ENCODE measurements at places on chromosomes 1 and 21.

- DNase-seq = no peak
Observed at GRCh38 chr1:167430134-167430848, 88.0 kb downstream of the CD247 start.

DNA sequence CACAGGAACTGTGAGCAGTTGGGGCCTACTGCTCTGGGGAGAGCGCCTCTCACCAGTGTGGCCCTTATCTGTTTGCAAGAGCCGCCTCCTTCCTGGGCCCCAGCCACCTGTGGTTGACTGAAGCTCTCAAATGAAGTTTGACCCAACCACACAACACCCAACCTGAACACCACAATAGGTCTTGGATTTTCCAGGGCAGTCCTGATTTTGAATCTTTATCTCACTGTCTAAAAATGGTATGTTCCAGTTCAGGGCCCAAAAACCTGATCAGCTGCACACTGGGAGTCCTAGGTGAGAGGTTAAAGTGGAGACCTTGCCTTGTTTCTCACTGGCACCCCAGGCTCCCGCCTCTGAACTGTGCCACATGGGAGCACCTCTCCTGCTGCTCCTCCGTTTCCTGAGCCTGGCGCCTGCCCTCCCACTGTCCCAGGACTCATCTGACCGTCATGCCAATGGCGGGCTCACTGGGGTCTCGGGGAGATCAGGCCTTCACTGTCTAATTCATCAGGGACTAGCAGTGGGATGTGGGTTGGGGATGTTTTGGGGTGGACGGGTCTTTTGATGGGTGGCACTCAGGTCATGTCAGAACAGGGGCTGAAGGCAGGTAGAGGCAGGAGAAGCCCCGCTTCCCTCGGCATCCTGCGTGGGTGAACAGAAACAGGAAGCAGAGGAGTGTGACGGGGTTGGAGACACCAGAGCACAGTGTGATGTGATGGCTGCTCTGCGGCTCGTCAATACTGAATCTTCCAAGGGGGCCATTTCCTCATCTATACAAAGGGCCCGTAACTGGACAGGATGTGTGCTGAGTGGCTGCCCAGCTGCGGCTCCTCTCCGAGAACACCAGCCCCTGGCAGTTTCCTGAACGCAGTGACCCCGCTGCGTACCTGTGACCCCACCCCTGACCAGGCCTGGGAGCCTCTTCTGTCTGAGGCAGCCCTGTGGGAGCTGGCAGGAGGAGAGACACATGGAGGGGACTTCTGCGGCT, 59.6 kb upstream of the ITPKB start:
- DNase-seq = no peak

DNA sequence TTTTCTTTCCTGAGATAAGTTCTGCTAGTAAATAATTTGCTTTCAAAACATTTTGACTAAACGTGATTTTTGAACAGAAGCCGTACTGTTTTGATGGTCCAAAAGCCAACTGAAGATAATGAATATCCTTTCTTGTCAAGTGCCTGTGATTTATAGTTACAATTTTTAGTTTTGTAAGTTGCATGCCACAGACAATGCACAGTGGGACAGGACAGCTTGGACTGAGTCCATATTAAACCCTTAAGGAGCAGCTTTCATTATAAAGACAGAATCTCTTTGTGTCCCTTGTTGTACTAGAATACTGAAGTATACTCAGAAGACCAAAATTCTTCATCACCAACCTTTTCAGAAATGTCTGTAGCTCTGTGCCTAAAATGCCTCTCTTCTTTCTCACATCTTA, 92.2 kb downstream of the LTN1 start:
- no peak for DNase-seq

DNA sequence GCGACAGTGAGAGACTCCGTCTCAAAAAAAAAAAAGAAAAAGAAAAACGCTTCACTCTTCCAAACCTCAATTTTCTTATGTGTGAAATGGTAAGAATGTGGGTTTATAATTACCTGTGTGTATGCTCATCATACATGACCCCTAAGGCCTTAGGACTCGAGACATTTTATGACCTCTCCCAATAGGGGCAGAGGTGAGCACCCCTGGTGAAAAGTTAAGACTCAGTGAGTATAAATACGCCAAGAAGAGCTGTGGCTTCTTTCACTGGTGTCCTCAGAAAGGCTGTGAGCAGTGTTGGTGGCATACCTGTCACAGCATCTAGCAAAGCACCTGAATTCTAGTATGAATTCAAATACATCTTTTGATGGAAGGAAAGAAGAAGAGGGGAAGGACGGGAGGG, 7.8 kb upstream of the FCMR start:
- DNase-seq = no peak

- no peak for DNase-seq
Observed at GRCh38 chr1:17798011-17798410, 42.9 kb downstream of the ACTL8 start.

GRCh38 chr1:238205045-238205662, 314.4 kb upstream of the ZP4 start:
- DNase-seq = no peak

- DNase-seq = no peak
Observed at GRCh38 chr1:65260851-65261473, 48.4 kb upstream of the DNAJC6 start.

DNA sequence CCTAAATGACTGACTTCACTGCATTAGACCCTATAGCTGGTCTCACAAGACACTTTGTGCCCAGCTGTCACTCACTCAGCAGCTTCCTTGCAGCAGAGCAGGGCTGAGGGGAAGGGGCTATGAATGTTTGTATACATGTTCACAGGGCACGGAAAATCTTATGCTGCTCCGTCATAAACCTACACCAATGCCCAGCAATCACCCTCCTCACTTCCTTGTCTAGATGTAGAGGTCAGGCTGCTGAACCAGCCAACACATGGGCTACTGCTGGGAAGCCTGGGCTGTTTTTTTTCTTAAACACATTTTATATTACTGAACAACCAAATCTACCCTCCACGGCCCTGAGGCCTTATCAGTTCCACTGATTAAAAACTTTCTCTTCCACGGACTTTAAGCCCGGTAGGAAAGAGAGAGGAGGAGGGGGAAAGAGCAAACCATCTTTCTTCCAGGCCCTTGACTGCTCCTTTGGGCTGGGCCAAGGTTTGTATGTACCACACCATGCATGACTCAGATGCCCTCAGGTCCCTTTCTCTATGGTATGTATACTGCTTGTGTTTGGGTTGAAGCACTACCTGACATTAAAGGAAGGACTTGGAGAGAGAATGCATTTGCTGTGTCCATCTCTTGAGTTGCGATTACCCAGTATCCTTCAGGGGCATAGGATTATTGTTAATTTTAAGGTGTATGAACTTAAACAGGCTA, 12.7 kb downstream of the MTFR1L start:
- no peak for DNase-seq

DNA sequence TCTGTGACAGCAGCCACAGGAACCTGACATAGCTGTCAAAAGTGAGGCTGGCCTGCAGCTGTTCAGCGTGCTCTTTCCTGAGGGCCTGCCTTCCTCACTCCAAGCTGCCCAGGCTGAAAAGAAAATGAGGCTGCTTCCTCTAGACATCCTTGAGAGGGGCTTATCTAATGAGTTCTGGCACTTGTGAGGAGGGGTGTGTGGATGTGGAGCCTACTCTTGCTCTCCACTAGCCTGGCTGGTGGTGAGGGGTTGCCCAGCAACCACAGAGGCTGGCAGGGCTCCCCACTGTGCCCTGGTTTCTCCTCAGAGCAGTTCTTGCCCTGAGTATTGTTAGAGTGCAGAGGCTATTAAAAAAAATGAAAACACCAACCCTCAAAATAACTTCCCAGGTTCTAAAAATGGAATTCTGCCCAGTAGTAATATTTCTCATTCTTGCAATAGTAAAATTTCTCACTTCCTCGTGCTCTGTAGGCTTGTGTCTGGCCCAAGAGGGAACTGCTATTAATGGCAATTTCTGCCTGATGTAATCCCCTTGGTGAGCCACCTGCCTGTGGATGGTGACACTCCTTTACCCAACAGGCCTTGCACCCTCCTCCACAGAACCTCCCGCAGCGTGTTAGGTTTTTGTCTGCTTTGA, 52.6 kb upstream of the EPS8L3 start:
- DNase-seq = no peak

- no peak for DNase-seq
Observed at GRCh38 chr1:212964102-212964501, 13.8 kb downstream of the VASH2 start.

GRCh38 chr1:35656863-35657232, 15.5 kb upstream of the PSMB2 start:
- no peak for DNase-seq

DNA sequence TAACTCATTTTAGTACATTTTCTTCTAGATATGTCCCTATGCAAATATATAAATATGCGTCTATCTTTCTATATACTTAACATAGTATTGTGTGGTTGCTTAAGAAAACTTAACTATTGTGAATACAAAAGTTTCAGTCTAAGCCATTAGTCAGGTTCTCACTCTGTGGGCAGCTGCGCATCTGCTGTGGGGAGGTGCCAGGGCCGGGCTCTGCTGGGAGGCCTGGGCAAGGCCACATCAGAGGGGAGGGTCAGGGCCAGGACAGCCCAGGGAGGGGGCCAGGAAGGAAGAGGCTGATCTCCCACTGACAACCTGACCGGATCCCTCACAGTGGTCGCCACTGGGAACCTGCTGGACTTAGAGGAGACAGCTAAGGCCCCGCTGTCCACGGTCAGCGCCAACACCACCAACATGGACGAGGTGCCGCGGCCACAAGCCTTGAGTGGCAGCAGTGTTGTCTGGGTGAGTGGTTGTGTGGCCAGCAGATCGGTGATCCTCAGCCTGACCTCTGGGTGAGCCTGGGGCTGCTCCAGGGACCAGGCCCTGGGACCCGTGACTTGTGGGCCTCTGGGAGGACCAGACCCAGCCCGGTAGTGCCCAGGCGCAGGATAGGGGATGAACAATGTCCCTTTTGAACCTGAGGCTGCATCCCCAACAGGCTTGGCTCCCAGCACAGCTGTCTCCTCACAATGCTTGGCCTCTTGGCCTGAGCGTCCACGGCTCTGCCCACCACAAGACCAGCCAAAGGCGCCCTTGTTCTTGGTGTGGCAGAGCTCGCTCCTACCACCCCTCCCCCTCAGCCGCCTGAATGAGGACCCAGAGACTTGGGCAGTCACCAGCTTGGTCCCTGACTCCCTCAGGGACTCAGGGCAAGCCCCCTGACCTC, 20.2 kb downstream of the LDLRAP1 start:
- DNase-seq = no peak

DNA sequence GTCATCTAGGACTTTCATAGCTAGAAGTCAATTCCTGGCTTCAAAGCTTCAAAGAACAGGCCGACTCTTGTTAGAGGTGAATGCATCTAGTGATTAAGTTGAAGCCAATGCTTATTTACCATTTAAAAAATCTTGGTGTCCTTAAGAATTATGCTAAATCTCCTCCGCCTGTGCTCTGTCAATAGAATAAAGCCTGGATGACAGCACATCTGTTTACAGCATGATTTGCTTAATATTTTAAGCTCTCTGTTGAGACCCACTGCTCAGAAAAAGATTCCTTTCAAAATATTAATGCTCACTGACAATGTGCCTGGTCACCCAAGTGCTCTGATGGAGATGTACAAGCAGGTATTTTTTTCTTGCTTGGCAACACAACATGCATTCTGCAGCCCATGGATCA, 649.1 kb upstream of the USP24 start:
- DNase-seq = no peak

DNA sequence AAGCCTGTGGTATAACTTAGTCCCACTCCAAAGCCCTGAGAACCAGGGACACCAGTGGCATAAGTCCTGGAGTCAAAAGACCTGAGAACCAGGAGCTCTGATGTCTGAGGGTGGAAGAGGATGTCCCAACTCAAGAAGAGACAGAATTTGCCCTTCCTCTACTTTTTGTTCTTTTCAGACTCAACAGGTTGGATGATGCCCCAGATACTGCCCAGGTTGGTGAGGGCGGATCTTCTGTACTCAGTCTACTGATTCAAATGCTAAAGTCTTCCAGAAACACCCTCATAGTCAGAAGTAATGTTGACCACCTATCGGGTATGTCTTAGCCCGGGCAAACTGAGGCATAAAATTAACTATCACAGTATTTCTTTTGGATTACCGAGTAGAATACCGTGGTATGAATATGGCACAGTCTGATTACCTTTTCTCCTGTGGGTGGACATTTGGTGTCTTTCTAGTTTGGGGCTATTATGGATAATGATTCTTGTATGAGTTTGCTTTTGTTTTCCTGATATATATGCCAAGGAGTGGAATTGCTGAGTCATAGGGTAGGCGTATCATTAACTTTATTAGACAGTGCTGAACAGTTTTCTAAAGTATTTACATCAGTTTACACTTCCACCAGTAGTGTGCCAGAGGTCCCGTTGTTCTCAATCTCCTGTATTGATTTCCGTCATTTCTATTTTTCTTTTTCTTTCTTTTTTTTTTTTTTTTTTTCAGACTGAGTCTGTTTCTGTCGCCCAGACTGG, 3.2 kb upstream of the CHAF1B start:
- DNase-seq = no peak

- no peak for DNase-seq
Observed at GRCh38 chr1:155012026-155012546, 9.5 kb downstream of the ZBTB7B start.

DNA sequence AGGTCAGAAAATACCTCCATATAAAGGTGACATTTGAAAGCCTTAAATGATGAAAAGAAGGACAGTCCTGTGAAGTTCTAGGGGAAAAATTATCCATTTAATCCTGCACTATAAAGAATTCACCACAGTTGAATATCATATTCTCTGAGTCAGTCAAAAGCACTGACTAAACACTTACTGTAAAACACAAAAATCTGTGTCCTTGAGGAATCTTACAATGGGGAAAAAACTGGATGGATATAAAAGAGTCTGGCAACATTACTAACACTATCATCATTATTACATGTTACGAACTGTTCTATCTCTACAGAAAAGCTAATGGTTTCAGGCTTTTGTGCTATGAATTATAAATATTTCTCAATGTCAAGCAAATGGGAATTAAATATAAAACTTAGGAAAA, 42.4 kb upstream of the HP1BP3 start:
- no peak for DNase-seq

DNA sequence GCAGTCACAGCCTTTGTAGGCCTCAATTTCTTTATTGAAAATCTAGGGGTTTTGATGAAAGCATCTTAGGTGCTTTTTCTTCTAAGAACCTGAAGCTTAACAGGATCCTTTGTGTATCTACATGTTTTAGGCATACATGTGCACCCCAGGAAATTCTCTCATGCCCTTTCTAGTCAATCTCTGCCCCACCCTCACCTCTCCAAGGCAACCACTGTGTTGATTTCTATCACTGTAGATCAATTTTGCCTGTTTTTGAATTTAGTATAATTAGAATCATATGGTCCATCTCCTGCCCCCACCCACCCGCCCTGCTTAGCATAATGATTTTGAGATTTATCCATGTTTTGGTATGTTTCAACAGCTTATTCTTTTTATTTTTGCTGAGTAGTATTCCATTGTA, 19.4 kb downstream of the VANGL1 start:
- no peak for DNase-seq

DNA sequence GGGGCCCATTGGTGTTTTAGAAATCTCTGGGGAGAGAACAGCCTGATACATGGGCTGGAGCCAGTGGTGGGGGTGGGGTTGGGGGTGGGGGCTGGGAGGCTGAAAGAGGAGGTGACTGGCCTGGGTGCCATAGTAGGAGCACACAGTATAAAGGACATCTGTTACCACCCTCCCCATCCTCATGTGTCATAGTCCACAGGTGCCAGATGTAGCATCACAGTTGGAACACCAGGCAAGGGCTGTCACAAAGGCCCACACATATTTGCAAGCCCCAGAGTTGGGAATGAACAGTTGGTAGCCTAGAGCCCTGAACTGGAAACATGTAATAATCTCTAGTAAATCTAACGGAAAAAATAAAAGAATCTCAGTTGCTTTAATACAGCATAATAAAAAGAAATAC, 55.1 kb upstream of the CR2 start:
- no peak for DNase-seq
